ENCODE measurements at places on chromosomes 7 and 10. TPM values are rescaled to one million over a fixed set of nuclear protein-coding genes. Genes with fewer than 3 reads are reported as not detected.

DNA sequence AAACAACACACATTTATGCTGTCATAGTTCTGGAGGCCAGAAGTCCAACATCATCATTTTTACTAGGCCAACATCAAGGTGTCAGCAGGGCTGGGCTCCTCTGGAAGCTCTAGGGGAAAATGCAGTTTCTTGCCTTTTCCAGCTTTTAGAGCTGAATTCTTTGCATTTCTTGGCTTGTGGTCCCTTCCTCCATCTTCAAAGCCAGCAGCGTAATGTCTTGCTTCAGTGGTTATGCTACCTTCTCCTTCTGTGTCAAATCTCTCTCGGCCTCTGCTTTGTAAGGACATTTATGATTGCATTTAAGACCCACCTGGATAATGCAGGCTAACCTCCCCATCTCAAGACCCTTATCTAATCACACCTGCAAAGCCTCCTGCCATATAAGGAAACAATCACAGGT is 66.5 kb upstream of the ANKRD1 start:
- DNase-seq, result no peak

DNA sequence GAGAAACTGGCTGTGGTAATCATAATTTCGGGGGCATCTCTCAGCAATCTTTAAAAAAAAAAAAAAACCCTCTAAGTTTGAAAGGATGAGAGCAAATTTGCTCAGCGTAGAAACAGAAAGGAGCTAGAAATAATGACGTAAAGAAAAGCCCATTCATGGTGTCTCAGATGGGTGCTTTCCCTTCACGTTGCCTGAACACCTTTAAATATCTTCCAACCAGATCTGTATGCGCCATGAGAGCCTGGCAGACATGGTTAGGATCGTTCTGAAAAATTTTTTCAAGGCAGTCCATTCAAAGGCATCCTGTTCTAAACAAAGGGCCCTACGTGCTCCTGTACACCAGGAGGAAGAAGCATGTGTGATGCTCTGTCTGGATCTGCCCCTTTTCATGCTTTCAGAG is 141.2 kb upstream of the C1QL3 start:
- no peak for DNase-seq

GRCh38 chr7:27203365-27203953 is 3.6 kb upstream of the HOXA13 start:
- DNase-seq, result no peak

PKD2L1 gene
- total RNA-seq, result 0.44 TPM

GRCh38 chr7:43489257-43489656 is 93.7 kb upstream of the STK17A start:
- no peak for DNase-seq

CHAT gene
- 15.4 TPM for total RNA-seq

GRCh38 chr10:63294781-63295180 is 161.7 kb downstream of the NRBF2 start:
- DNase-seq, result no peak
